ENCODE measurements at places on chromosomes 7 and 10.

- no peak overlapping the region for H3K27ac ChIP-seq
- DNase-seq, result no peak
- no peaks in the 10 kb centered on the region for H3K4me1 ChIP-seq
- H3K27me3 ChIP-seq, result no peaks in the 10 kb centered on the region
- peaks cover 5% of the 10 kb centered on the region for H3K36me3 ChIP-seq
Measured at GRCh38 chr10:24278176-24278889, 69.4 kb downstream of the KIAA1217 start.

GRCh38 chr7:149723082-149723767 is 50.2 kb downstream of the ZNF467 start:
- H3K27me3 ChIP-seq, result no peaks in the 10 kb centered on the region
- H3K4me1 ChIP-seq, result no peaks in the 10 kb centered on the region
- H3K36me3 ChIP-seq, result no peaks in the 10 kb centered on the region
- H3K4me3 ChIP-seq, result no peak overlapping the region

DNA sequence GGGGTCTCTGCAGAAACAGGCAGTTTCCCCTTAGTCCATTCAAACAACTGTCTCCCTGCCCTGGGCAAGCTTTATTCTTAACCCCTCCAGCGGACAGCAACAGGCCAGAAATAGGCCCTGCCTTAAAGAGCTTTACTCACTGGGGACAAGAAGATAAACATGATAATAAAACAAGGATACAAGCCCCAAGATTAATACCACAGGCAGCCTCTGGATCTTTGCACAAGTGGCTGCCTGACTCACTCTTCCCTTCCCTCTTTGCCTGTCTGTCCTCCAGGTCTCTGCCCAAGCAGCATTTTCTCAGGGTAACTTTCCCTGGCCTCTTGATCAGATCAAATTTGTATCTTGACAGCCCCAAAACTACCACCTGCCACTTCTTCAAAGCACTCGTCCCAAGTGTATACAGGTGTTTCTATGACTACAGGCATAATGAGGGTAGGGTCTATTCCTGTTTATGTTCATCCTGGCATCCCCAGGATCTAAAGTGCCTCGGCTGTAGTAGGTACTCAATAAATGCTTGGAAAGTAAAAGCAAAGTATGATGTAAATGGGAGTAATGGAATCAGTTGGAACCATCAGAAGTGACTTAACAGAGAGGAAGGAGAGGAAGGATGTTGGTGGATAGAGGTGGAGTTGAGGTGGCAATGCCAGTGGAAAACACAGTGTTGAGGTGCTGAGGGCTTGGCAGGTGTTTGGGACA is 7.0 kb upstream of the CAMK2G start:
- no peak for DNase-seq
- no peak overlapping the region for H3K27ac ChIP-seq
- H3K36me3 ChIP-seq, result no peaks in the 10 kb centered on the region
- H3K4me1 ChIP-seq, result peaks cover 14% of the 10 kb centered on the region
- H3K27me3 ChIP-seq, result no peaks in the 10 kb centered on the region

GRCh38 chr7:33674804-33675411 is 230.4 kb upstream of the BMPER start:
- no peak overlapping the region for H3K4me3 ChIP-seq
- H3K27ac ChIP-seq, result no peak overlapping the region
- no peaks in the 10 kb centered on the region for H3K36me3 ChIP-seq
- H3K27me3 ChIP-seq, result no peaks in the 10 kb centered on the region
- no peak for DNase-seq
- no peaks in the 10 kb centered on the region for H3K4me1 ChIP-seq

DNA sequence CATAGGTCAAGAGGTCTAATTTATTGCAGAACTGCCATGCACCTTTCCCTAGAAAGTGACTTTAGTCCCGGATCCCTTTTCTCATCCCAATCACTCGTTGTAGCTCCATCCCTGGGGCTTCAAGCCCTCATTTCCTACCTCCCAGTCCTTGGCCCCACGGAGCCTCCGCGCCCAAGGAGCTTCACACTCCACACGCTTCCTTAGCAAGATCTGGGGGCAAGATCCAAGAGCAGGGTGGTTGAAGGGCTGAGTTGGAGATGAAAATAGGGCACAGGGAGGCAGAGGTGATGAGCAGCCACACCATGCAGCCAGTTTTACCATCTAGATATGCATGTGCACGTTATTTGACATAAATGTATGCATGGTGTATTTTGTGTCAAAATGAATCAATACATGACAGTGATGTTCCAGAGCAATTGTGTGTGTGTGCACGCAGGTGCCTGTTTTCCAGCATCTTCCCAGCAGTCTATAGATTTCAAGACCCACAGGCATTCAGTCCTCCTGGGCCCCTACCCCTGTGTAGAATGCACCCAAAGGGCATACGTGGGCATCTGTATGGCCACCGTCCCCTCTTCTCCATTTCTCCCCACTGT is 6.0 kb upstream of the TRPV6 start:
- no peaks in the 10 kb centered on the region for H3K36me3 ChIP-seq
- H3K4me1 ChIP-seq, result peaks cover 3% of the 10 kb centered on the region
- no peak overlapping the region for H3K27ac ChIP-seq
- no peak overlapping the region for H3K4me3 ChIP-seq
- H3K27me3 ChIP-seq, result no peaks in the 10 kb centered on the region
- no peak for DNase-seq

GRCh38 chr7:5692845-5693278 is 88.6 kb downstream of the RNF216 start:
- no peak for DNase-seq
- H3K36me3 ChIP-seq, result no peaks in the 10 kb centered on the region
- peak overlapping the region; percentile 16 for H3K4me3 ChIP-seq
- peaks cover 94% of the 10 kb centered on the region for H3K4me1 ChIP-seq

DNA sequence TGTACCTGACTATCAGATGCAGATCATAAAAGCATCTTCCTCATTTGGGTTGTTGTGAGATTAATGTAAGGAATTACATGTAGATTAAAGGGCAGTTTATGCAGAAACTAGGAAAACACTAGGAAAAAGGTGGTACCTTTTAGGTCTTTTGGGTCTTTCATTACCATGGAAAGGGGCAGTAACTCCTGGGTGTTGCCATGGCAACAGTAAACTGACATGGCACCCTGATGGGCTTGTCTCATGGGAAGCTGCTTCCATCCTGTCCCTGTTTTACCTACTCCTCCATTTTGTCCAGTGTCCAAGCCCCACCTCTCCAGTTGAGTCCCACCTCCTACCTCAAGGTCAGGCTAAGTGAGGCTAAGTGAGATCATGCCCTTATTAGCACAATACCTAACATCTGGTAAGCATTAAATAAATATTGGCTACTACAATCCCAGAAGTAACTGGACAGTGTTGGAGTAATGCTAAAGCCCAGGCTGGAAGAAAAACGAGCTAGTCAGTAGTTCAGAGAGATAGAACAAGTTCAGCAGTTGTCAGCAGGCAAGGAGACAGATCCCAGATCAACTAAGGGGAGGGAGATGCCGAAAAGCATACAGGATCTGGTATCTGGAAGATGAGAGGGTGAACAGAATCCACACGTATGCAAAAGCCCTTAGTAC is 240.0 kb upstream of the AUTS2 start:
- no peaks in the 10 kb centered on the region for H3K27me3 ChIP-seq
- no peak for DNase-seq
- no peak overlapping the region for H3K27ac ChIP-seq
- no peaks in the 10 kb centered on the region for H3K36me3 ChIP-seq

GRCh38 chr10:49518982-49519578 is 19.8 kb downstream of the ERCC6 start:
- H3K4me1 ChIP-seq, result no peaks in the 10 kb centered on the region
- H3K27ac ChIP-seq, result no peak overlapping the region
- no peaks in the 10 kb centered on the region for H3K27me3 ChIP-seq
- DNase-seq, result no peak
- H3K4me3 ChIP-seq, result no peak overlapping the region
- H3K36me3 ChIP-seq, result peaks cover 18% of the 10 kb centered on the region

- H3K27me3 ChIP-seq, result no peaks in the 10 kb centered on the region
- H3K36me3 ChIP-seq, result no peaks in the 10 kb centered on the region
- no peaks in the 10 kb centered on the region for H3K4me1 ChIP-seq
- H3K27ac ChIP-seq, result no peak overlapping the region
- no peak overlapping the region for H3K4me3 ChIP-seq
Measured at GRCh38 chr10:75709811-75710210, 278.4 kb downstream of the LRMDA start.

- no peaks in the 10 kb centered on the region for H3K27me3 ChIP-seq
- H3K36me3 ChIP-seq, result no peaks in the 10 kb centered on the region
- H3K4me3 ChIP-seq, result no peak overlapping the region
- no peak overlapping the region for H3K27ac ChIP-seq
- DNase-seq, result no peak
- peaks cover 6% of the 10 kb centered on the region for H3K4me1 ChIP-seq
Measured at GRCh38 chr7:43572516-43573049, 10.3 kb upstream of the STK17A start.

GRCh38 chr7:129771928-129772479 is 160.5 kb downstream of the NRF1 start:
- H3K4me1 ChIP-seq, result no peaks in the 10 kb centered on the region
- no peak overlapping the region for H3K27ac ChIP-seq

GRCh38 chr7:98879198-98879978 is 1.1 kb downstream of the TRRAP start:
- peak overlapping the region; percentile 77 for H3K27ac ChIP-seq
- no peaks in the 10 kb centered on the region for H3K36me3 ChIP-seq
- no peaks in the 10 kb centered on the region for H3K27me3 ChIP-seq
- no peak for DNase-seq
- peak overlapping the region; percentile 88 for H3K4me3 ChIP-seq

DNA sequence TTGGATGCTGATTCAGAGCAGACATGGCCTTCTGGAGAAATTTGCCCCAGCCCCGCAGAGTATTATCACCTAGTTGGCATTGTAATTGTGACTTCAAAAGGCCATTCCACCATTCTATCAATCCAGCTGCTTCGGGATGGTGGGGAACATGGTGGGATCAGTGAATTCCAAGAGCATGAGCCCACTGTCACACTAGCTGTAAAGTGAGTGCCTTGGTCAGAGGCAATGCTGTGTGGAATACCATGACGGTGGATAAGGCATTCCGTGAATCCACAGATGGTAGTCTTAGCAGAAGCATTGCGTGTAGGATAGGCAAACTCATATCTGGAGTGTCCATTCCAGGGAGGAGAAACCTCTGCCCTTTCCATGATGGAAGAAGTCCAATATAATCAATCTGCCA is 13.3 kb upstream of the TMEM248 start:
- no peak overlapping the region for H3K4me3 ChIP-seq
- DNase-seq, result no peak
- H3K27ac ChIP-seq, result no peak overlapping the region
- no peaks in the 10 kb centered on the region for H3K27me3 ChIP-seq
- no peaks in the 10 kb centered on the region for H3K4me1 ChIP-seq

DNA sequence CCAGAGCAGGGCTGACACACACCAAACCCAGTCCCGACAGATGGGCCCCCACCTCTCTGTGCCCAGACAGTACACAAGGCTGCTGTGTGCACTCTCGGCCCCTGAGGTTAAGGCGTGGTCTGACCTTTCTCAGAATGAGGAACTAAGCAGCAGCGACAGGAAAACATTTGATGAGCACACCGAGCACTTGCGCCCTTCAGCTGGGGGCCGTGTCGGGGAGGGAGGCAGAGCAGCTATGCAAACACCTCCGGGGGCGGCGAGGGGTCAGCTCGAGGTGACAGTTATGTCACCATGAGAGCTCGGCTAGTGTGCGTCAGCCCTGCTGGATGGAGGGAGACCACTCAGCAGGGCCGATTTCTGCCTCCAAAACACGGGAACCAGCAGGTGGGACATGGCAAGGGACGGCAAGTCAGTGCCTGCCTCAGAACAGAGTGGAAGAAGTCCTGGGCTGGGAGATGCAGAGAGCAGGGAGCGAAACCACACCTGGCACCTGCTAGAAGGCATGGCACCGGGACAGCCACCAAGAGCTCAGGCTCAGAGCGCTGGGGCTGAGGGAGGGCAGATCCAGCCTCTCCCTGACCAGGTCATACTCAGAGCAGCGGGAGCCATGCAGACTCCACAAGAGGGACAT is 57.4 kb downstream of the CHST15 start:
- H3K4me1 ChIP-seq, result peaks cover 10% of the 10 kb centered on the region
- H3K27me3 ChIP-seq, result no peaks in the 10 kb centered on the region
- DNase-seq, result no peak
- H3K36me3 ChIP-seq, result peaks cover 10% of the 10 kb centered on the region
- H3K4me3 ChIP-seq, result no peak overlapping the region
- H3K27ac ChIP-seq, result no peak overlapping the region

- H3K4me3 ChIP-seq, result no peak overlapping the region
- H3K27ac ChIP-seq, result no peak overlapping the region
- peaks cover 10% of the 10 kb centered on the region for H3K4me1 ChIP-seq
- no peaks in the 10 kb centered on the region for H3K36me3 ChIP-seq
- no peak for DNase-seq
Measured at GRCh38 chr10:44354771-44355170, 30.1 kb downstream of the CXCL12 start.

Measured in vagina (tissue), 2 donors.